ENCODE measurements at places on chromosomes 6 and 20.

DNA sequence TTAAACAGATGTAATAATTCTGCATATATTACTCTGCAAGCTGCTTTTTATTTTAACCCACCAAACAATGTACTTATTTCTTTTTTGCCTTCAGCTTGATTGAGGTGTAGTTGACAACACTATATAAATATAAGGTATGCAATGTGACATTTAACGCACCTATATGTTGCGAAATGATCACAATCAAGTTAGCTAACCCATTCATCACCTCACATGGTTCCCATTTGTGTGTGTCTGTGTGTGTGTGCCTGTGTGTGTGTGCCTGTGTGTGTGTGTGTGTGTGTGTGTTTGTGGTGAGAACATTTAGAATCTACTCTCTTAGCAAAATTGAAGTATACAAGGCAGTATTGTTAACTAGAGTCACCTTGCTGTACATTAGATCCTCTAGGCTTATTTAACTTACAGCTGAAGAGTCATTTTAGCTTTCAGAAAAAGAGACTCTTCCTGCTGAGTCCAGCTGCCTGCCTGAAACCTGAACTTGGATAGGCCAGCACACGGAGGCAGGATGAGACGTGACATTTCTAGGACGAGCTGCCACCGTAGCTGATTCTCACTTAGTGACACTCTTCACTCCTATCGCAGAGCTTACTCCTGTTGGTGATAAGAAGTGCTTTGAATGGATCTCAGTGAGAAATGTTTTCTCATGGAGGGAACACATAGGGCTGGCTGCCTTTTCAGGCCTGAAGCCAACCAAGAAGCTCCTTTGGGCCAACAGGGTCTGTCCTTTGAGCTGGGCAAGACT, 126.5 kb upstream of the RIPOR2 start:
- DNase-seq = no peak

DNA sequence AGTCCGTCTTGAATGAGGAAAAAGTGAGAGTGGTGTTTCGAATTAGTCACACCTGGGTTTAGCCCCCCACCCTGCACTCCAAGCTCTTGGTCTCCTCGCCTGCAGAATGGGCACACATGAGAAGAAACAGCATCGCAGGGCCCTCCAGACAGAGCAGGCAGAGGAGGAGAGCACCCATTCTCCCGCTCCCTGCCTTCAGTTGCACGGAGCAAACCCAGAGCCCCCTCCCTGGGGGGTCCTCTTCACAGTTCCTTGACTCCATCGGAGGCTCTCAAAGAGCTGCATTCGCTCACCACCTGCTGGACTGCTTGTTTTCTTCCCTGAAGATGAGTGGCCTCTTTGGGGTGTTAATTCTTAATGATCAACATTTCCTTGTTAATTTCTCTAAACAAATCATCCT, 5.1 kb downstream of the CST7 start:
- DNase-seq = no peak

- DNase-seq = no peak
Observed at GRCh38 chr6:33719326-33719987, 8.0 kb upstream of the UQCC2 start.

GRCh38 chr20:11777387-11778205, 140.1 kb upstream of the BTBD3 start:
- no peak for DNase-seq

DNA sequence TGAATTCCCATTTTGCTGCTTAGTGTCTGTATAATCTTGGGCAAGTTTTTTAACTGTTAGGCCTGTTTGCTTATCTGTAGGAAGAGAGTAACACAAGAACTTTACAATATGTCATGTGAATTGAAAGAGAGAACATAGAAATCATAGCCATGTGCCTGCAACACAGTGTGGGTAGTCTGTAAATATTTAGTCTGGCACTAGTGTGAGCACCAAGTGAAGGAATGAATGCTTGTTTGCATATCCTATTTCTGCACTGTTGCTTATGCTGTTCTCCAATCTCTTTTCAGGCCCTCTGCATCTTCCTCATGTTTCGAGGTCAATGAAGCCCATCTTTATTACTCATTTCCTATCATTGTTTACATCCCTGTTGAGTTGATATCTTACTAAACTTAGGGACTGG, 49.2 kb downstream of the CBFA2T2 start:
- DNase-seq = peak; percentile 80

DNA sequence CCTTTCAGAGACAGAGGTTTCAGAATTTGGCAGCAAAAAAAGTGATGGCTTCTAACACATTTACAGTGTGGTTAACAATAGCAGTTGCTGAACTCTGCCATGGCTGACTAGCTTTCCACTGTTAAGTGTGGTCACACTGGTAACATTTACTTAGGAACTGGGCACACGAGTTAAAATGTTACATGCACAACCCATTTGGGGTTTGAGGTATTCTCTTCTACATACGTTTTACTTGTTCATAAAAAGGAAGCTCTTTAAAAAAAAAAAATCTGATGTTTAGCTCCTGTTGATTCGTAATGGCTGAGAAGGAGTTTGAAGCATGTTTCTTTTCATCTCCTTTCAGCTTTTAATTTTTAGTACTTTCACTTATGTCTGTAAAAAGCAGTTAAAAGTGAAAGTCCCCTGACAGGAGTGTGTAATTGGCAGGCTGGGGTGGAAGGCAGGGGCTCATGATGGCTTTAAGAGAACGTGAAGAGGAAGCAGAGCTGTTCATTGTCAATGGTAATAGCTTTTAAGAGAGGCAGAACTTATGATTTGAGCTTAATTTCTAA, 245.9 kb downstream of the FARS2 start:
- peak; percentile 7 for DNase-seq

- DNase-seq = no peak
Observed at GRCh38 chr6:98787435-98787834, 46.9 kb upstream of the POU3F2 start.

GRCh38 chr6:53281518-53282215, 67.1 kb downstream of the ELOVL5 start:
- no peak for DNase-seq

GRCh38 chr6:3683331-3683730, 68.2 kb downstream of the PXDC1 start:
- no peak for DNase-seq

GRCh38 chr6:53086302-53086701, 21.1 kb downstream of the FBXO9 start:
- no peak for DNase-seq

DNA sequence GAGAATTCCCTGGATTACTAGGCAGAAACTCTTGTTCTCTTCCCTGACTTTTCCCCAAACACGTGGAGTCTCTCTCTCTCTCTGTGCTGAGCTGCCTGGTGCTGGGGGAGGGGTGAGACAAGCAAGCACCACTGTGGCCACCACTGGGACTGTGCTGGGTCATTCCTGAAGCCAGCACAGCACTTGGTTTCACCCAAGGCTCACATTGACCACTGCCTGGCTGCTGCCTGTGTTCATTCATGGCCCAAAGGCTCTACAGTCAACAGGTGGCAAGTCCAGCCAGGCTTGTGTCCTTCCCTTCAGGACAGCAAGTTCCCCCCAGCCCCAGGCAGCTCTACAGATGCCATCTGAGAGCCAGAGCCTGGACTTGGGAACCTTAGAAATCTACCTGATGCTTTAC, 92.2 kb downstream of the CTNNBL1 start:
- DNase-seq = no peak

GRCh38 chr6:34035704-34036356, 110.1 kb downstream of the GRM4 start:
- DNase-seq = no peak

GRCh38 chr6:107594736-107595135, 104.8 kb downstream of the SOBP start:
- no peak for DNase-seq

DNA sequence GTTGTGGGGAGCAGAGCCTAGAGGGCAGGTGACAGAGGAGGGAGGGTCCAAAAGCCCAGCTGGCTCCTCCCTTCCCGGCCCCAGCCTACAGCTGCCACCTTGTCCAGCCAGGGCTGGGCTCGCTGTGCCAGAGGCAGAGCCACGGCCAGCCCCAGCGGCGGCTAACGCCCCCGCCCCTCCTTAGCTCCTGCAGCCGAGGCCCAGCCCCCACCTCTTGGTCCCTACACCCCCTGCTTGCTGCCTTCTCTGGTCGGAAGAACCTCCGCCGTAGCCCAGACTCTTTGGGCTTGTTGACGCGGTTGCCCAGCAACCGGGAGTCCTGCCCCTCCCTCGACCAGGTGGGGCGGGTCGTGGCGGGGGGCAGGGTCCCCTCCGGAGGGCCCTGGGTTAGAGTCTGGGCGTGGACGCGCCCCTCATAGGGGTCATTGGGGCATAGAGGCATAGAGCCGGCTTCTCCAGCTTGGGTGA, 521 bp upstream of the LKAAEAR1 start:
- no peak for DNase-seq

DNA sequence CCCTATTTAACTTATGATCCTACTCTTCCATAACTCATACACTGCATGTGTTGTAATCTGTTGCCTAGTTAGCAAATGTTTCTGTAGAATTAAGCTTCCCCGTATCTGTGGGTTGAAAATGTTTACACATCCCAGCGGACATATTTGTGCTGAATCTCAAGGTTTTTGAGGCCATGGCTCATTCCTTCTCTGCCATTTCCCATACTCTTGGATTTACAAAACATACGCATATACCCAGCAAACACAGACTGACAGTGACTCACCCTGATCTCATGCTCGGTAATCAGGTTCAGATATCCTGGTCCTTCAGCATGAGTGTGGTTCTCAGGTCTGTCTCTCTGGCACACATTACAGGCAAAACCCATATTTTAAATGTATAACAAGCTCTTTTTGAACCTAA, 58.7 kb downstream of the AGPAT4 start:
- DNase-seq = peak; percentile 11

DNA sequence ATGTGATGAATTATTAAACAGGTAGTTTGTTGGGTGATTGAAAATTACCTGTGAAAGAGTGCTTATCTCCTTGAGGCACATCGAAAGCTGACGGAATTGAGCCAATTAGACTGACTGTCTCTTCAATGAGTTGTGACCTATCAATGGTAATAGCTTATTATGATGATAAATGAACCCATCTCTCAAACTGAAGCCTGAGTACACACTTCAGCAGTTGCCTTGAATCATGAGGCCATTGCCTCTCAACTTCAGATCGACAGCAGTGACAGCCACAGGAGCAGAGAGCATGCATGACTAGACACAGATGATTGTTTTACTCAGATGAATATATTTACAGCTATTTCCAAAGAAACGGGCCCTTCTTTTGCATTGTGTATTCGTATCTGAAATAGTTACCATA, 323.9 kb downstream of the LAMA2 start:
- DNase-seq = no peak

GRCh38 chr20:45944151-45944964, 9.9 kb downstream of the PCIF1 start:
- no peak for DNase-seq

DNA sequence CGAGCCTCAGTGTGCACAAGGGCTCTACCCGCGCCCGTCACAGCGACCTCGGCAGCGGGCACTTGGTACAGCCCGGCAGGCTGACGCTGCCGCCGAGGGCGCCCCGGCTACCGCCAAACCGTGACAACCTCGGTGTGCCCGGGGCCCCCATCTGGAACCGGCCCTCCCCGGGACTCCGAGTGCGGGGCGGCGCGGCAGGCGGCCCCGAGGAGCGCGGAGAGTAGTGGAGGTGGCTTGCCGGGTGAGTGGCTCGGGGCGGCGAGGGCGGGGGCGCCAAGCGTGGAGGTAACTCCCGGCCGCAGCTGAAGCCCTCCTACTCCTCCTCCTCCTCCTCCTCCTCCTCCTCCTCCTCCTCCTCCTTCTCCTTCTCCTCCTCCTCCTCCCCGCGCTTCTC, at the start of gene ISM1:
Gene ISM1, plus strand, starts transcription at position 371 of the 394 bp plus-strand sequence. CDS start 503 bp downstream, outside the sequence.
- DNase-seq = no peak

DNA sequence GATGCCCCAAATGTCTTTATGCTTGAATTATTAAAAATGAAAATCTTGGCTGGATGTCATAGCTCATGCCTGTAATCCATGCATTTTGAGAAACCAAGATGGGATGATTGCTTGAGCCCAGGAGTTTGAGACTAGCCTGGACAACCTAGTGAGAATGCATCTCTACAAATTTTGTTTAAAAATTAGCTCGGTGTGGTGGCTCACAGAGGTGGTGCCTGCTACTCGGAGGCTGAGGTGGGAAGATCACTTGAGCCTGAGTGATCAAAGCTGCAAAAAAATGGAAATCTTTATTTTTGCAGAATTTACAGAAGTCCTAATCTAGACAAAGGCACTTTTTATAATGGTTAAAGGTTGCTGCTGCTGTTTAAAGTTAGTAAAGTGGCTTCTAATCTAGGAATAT, 20.0 kb upstream of the COL19A1 start:
- DNase-seq = no peak

DNA sequence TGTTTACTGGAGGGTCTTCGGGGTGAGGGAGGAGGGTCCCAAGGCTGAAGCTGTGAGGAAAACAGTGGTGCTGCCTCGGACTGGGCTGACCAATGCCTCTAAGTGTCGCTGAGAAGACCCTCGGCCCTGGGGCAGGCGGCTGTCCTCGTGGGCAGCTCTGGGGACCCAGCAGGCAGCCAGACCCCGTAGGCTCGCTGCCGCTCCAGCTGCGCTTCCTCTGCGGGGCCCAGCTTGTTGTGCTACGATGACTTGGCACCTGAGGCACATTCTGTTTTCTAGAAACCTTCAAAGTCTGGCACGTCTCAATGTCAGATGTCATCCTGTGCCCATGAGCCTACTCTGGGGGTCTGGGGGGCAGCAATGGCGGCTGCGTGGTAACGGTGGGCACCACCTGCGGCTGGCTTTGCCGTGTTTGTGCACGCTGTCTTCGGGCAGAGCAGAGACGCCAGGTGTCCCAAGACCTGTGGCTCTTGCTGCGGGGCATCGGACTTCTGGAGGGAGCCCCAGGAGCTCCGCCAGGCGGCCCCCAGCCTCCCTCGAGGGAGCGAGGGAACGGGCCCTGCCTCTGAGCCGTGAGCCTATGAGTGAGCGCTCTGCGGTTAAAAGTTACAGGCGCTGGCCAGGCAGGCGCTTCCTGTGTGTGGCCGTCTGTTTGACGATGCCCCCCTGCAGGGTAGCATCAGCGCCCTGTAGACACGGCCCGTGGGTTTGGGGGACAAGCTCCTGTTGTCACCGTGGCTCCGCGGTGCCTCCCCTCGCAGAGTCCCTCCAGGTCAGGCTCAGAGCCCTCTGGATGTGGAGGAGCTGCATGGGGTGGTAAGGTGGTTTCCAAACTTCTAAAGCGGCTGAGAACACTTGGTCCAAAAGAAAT, 6.8 kb downstream of the SLC17A9 start:
- DNase-seq = no peak

- DNase-seq = no peak
Observed at GRCh38 chr20:40785346-40785745, 96.3 kb upstream of the MAFB start.

GRCh38 chr20:21840991-21841390, 135.5 kb downstream of the PAX1 start:
- no peak for DNase-seq

DNA sequence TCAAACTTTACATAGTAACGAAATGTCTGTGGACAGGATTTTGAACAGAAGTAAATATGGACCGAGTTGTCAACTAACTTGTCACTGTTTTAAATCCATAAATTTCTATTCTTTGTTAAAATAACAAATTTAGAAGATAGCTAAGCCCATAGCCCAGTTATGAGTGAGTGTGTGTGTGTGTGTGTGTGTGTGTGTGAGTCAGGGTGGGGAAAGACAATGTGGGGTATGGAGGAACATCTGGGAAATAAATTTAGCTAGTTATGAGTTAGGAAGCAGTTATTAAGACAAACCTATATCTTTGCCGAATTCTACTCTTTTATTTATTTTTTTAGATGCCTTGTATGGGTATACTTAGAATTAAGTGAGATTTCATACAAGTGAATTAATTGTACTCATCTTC, 9.0 kb downstream of the TPBG start:
- no peak for DNase-seq
